ENCODE measurements at places on chromosomes 12 and 14.
A peak's percentile ranks its signal among the peaks of the same experiment; 100 is the strongest.

DNA sequence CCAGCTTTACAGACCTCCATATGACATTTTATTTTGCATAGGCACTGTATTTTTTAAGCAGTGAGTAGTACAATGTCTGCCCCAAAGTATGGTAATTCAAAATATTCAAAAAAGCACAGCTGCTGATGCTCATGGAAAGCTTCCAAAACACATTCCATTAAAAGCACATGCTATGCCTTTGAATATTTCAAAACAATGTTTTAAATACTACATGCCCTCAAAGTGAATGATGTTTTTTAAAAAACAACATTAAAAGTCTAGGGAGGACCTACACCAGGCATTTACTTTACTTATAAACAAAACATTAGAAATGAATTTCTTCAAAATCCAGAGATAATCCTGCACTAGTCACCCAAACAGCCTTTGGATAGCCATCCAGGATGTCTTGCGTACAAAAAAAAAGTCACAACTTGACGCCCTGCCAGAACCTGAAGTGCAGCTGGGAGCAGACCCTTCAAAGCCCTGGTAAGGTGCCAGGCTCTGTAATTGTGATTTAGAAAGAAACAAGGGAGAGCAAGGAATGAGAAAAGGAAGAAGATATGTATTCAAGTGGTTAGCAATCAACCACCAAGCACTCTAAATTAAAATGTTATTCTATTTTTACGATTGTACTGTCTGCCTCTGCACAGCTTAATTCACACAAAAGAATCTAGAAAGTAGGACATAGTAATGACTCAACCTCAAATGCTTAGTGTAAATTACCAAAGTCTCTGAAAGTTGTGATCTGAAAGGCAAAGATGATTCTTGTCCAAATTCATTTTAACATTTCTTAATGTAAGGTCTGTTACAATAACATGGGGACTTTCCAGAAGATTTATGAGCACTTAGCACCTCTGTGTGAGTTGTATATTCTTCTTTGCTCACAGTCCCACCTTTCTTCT is 31.9 kb downstream of the CEP83 start:
- DNase-seq: no peak

DNA sequence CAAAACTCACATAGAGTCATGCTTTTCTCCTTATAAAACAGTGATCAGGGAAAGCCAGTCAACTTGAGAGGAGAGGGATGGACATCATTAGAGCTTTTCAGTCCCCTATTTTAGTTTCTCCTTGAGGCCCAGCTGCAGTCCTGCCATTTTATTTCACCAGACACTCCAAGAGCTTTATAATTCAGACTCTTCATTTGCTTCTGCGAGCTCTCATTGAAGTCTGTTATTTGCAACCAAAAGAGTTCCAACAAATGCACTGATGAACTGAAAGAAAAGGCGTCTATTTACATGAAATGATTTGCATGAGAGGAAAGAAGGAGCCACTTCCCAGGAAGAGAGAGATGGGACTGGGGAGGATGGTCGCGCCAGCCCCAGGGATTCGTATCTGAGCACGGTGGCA is 86.8 kb downstream of the NDUFA12 start:
- DNase-seq: no peak

DNA sequence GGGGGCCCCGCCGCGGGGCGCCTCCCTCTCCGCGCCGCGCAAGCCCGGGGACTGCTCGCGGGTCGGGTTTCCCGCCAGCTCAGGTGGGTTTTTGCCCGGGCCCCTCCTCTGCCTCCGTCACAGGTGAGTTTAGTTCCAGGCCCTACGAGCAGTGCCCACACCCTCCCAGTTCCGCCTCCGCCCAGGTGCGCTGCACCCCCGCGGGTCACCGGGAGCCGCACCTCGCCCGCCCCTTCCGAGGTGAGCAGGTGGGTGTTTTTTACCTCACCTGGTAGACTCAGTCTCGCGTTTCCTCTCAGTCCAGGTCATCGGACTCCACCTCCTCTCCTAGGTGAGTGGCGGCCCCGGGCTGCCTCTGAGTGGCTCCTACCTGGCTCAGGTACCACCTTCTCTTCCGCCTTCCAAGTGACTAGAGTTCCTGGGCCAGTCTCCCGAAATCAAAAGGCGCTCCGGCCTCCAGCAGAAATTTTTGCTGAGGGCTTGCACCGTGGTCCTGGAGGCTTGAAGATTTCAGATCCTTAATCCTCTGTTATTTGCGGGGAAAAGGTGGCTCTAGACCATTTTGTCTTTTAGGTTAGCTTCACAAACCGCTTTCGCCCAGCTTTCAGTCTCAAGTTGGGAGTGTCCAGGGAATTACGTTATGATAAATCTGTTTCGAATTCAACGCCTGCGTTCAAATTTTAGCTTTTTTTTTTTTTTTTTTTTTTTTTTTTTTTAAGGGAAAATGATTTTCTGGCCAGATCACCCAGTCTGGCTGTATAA is at the start of gene TMEM30B:
TSS of gene TMEM30B (minus strand) at position 153 of the 762 bp plus-strand sequence. CDS start 191 bp downstream, outside the sequence.
- no peak for DNase-seq

DNA sequence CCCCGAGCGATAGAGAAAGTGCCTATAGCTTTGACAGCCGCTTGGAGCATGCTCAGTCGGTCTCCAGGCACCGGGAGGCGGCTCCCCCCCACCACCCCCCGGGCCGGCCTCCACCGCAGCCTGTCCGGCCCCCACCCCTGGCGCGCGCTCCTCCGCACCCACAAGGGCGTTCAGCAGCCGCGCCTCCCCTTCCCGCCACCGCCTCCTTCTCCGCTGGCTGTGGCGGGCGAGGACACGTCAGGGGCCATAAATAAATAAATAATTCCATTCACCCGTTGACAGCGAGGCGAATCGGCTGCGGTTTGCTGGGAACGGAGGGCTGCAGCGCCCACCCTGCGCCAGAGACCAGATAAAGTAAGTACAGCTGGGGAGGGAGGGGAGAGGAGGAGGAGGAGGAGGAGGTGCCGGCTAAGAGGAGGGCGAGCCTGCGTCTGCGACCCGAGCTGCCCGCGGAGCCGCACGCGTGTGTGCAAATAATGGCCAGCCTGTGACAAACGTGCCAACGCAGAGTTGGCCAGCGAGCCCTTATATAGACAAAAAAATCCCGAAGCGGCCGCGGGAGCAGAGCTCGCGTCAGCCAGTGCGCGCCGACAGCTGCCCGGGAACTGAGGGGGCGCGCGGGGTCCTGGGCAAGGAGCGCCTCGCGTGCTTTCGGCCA is at the start of gene SLC16A7:
TSS of gene SLC16A7 (plus strand) at position 147 of the 658 bp plus-strand sequence. CDS start 108,773 bp downstream, outside the sequence.
- DNase-seq: peak; percentile 73

DNA sequence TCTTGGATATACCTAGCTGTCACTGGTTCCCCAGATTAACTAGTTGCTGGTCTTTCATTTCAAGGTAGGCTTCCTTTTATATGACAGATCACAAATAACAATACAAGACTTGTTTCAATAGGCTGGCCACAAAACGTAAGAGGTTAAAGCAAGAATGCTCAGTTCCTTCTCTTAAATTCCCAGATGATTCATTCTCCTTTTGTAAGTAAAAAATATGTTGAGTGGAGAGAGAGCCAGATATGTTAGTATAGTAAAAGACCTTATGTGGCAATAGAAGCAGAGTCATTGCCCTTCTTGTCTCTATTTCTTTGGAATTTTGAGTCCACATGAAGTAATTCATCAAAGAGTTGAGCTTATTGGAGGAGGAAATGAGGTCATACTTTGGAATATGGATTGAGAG is 939.0 kb upstream of the ATXN7L3B start:
- no peak for DNase-seq

GRCh38 chr14:90491221-90491885 is 94.5 kb downstream of the CALM1 start:
- no peak for DNase-seq

- DNase-seq: no peak
These were observed 42.1 kb downstream of the KCNMB4 start for GRCh38 chr12:70408004-70408790.

DNA sequence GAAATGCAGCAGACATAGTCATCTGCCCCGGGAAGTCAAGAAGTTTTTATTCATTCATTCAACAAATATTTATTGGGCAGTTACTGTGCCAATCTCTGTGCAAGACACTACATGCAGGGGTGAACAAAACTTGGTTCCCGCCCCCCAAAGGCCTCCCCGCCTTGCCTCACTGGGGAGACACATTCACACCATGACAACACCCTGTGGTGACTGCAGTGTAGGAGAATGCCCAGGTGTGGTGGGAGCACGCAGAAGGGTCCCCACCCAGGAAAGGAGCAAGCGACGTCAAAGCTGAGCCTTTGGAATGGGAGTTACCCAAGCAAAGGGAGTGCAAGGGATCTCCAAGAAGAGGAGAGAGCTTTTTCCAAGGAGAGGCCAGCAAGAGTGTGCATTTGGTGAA is 1.6 kb upstream of the AQP6 start:
- no peak for DNase-seq

GRCh38 chr12:63764481-63764880 is 15.2 kb upstream of the RXYLT1 start:
- DNase-seq: no peak

GRCh38 chr14:105647784-105648608 is 121.6 kb downstream of the TMEM121 start:
- DNase-seq: no peak

DNA sequence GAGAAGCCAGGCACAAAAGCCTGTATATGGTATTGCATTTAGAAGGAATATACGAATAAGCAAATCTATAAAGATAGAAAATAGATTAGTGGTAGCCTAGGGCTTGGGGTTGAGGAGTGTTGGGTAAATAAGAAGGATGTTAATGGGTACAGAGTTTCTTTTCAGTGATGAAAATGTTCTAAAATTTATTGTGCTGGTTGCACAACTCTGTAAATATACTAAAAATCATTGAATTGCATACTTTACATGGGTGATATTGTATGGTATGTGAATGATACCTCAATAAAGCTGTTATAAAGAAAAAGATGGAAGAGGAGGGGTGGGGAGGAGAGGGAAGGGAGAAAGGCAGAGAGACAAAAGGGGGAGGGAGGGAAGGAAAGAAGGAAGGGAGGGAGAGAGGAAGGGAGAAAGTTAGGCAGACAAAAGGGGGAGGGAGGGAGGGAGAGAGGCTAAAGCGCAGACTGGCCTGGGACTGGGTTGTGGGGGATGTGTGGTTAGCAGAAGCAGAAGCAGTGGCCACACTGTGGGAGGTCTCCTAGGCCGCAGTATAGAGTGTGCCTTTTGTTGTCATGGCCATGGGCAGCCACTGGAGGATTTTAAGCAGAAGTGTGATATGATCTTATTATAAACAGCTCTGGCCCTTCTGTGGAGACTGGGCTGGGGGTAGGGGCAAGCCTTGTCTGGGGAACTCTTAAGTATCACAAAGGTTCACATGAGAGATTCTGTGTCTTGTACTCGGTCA is 73.6 kb upstream of the ELK3 start:
- DNase-seq: no peak

DNA sequence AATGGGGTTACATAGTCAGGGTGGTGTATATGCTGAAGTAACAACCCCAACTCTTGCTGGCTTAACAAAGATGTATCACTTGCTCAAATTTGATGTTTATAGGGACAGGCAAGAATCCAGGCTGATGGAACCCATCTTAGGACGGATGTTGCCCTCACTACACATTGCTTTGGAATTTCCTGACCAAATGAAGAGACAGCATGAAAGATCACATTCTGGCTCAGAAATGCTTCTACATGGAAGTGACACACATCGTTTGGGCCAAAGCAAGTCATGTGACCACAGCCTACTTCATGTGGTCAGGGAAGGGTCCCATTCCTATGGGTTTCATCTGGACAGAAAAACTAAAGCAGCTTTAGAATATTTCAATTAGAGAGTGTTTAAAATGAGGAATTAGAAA is 345.8 kb downstream of the TMEM132D start:
- DNase-seq: no peak

Measured in activated CD4-positive, alpha-beta T cell treated with anti-CD3 and anti-CD28 coated beads for 24 hours (primary cell).